AG08396 (cell line): ENCODE measurements at places on chromosomes 7 and 10.

- no peak for DNase-seq
These were observed 10.1 kb downstream of the GPR146 start for GRCh38 chr7:1054438-1054837.

- no peak for DNase-seq
These were observed 17.6 kb downstream of the NT5C3A start for GRCh38 chr7:33044986-33045385.

- DNase-seq: no peak
These were observed 504.6 kb upstream of the MKI67 start for GRCh38 chr10:128630787-128631252.

- no peak for DNase-seq
These were observed 274.8 kb downstream of the SFMBT2 start for GRCh38 chr10:7136016-7136415.

DNA sequence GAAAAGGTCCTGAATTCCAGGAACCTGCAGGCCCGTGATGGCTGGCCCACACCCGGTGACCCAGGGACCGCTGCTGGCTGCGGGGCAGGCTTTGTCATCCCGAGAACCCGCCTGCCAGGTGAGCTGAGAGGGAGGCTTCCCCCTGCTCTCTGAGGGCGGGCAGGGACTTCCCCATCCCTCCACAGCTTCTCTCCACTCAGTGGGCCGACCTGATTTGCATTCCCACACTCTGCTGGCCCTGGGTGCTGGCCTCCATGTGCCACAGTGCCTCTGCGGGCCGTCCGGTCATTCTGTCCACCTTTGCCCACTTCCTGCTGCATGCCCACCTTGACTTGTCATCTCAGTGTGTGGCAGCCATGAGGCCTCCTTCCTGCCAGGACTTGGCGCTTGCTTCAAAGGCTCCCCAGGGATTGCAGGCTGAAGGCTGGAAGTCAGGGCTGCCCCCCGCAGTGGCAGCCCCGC lies 35.3 kb downstream of the PALD1 start:
- DNase-seq: no peak

DNA sequence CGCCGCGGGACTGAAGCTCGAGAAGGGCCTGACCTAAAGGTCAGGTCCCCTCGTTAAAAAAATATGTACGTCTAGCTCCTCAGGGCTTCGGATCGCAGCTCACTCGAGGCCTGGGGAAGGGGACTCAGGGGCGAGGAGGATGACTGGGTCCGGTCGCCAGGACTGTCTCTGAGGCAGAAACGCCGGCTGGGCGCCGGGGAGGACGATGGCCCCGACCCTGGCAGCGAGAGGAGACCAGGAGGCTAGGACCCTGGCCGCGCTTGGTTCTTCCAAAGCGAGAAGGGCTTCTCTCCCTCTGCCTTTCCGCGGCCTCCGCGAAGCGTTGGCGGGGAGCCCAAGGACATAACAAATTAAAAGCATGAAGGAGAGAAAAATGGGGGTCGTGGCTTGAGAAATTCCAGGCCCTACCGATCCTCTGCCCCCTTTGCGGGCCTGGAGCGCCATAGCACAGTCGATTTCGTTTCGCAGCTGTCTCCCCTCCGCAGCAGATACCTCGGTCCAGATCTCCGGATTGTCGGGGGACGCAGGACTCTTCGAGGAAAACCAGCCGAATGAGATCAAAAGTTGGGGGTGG lies 3.1 kb downstream of the NKX2-3 start:
- no peak for DNase-seq

- no peak for DNase-seq
These were observed 10.4 kb downstream of the WDR91 start for GRCh38 chr7:135200821-135201331.

DNA sequence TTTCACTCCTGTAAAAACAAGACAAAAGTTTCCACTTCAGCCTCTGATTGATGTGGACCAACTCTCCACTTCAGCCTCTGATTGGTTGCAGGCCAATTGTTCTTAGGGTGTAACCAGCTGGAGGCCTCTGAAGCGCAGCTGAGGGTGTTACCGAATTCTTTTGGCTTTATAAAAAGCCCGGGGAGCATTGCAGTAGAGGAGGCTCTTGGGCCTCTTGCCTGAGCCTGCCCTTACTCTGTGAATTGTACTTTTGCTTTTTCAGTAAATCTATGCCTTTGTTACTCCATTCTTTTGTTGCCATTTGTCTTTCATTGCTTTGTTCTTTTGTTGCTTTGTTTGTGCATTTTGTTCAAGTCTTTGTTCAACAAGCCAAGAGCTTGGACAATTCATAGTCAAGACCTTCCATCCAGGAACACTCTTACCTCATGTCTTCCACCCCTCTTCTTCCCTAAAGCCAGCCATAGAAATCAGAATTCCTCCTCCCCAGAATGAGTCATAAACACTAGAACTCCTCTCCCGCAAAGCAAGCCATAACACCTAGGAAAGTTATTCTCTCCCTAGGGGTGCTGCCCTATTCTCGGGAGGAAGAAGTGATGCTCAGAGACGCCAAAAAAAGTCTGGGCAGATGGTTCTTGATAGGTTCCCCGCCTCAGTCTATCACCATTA lies 53.5 kb upstream of the ARMC3 start:
- DNase-seq: no peak

- DNase-seq: no peak
These were observed 62.4 kb upstream of the CC2D2B start for GRCh38 chr10:95845411-95845810.

DNA sequence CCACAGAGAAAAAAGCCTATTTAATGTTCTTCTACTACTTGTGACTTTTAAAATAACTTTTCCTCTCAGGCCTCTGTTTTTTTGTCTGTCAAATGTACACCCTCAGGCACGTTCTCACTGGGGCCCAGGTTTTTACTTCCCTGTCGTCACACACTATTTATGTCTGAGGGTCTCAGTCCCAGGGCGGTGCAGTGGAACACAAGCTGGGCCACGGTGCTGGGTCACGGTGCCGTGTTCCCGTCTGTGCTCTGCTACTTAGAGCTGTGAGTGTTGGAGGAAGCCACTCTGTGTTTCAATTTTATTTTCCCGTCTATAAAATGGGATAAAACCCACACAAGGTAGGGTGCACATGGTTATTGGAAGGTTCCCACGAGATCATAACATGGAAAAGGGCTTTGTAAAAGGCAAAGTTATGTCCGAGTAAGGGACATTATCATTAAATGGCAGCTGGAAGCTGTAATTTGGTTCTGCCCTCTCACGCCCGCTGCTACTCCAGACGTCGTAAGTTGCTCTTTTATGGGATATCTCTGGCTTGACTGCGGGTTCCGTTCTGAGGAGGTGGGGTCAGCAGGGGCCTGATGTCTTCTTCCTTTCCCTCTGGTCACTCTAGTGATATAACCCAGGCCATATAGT lies 25.2 kb downstream of the ZNF775 start:
- DNase-seq: no peak

DNA sequence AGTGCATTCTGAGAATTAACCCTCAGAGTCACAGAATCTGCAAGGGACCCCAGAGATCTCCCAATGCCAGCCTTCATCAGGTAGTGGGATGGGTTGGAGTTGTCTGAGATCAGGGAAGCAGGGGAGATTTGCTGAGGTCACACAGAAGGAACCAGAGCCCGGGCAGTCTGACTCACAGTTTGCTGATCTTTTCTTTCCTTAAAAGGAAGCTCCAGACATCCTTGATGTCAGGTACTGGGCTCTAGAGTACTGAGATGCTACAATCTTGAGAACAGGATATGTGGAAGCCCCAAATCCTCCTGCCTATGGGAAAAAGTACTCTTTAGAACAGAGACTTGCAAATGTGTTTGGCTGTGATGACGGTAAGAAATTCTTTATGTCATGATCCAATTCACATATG lies 706 bp downstream of the TBATA start:
- DNase-seq: no peak

DNA sequence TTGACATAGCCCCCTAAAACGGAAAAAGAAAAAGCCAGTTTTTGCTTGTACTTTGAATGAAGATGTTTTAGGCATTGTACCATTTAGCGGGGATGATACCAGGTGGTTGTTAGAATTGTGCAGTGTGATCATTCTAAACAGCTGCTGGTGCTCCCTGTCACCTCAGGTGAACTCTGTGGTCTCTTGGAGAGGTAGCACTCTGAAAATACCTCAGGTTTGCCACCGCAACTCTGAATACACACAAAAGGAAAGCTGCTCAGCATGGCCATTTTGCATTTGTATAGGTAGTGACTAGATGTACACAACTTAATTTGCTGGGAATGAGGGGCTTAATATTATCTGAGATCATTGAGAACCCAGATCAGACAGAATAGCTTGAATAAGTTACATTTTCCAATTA lies 52.6 kb downstream of the PLEKHA8 start:
- no peak for DNase-seq

- no peak for DNase-seq
These were observed 237.8 kb downstream of the ADK start for GRCh38 chr10:74388801-74389200.

DNA sequence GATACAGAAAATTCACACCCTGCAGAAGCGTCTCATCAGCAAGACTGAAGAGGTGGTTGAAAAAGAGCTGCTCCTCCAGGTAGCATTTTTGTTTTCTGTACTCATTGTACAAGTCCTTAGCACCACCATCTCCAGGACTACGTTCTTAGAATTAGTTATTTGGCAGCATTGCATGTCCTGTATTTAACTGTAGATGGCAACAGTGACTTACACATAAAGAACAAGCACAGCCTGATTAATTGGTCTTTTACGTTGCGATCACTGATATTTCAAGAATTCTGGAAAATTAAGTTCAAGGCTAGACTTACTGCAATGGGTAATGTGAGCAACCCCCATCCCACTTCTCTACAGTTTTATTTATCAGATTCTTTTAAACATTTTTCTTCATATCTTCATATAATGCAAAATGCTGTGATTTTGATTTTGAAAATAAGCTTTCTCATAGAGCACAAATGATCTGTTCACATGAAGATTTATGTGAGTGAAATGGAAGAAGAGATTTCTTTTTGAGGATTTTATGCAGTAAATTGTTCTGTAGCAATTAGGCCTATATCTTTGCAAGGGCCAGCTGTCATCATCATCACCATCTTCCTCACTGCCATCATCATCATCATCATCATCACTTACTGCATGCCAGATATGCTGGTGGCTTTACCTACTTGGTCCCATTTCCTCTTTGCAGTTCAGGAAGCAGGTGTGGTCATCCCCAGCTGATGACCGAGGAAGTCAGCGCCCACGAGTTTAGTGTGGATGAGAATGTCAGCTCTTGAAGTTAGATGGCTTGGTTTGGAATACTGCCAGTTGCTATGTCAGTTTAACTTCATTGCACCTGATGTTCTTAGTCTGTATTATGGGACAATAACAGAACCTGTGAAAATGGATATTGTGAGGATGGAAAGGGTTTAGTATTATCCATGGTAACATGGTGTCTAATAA lies 53.4 kb downstream of the CFAP58 start:
- peak; percentile 9 for DNase-seq

- DNase-seq: no peak
These were observed 18.7 kb downstream of the PRSS2 start for GRCh38 chr7:142789441-142789840.

DNA sequence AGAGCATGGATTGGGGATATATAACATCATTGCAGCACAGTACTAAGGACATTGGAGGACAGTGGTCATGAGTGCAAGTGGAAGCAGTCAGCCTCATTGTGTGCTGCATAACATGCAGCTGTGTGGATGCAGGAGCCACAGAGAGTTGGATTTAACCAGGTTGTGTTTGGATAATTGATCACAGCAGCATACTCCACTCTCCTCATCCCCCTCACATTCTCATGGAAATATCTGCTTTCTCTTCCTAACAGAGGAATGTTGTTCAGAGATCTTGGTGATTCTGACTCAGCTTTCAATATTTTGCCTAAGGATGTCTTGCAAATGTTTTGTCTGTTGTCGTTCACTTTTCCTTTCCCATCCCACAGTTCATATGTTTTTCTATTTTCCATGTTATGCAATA lies 31.8 kb upstream of the LSM8 start:
- DNase-seq: peak; percentile 3

DNA sequence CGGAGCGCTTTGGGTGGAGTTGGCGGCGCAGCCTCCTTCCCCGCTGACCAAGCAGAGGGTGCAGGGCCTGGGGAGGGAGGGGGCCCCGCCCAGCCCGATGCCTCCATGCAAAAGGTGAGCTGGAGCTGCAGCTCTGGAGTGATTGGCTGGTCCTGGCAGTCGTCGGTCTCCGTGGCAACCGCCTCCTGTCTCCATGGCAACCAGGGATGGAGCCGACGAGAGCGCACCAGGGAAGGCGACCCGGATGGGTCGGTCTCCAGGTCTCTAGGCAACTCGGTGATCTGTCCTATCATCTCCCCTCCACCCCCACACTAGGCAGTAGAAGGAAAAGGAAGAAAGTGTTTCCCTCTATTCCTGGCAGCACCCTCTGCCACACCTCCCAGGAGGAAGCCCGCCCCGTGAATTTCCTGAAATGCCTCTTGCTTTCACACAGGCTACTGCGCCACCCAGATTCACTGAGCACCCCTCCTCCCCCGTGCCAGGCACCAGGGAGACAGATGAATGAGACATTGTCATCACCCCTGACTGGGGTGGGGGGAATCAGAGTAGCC lies 647 bp upstream of the NACAD start:
- DNase-seq: peak; percentile 89

GRCh38 chr10:133347710-133348517 lies 741 bp downstream of the PRAP1 start:
- no peak for DNase-seq

GRCh38 chr7:81707196-81707595 lies 62.7 kb downstream of the HGF start:
- no peak for DNase-seq
